ENCODE measurements at places on chromosomes 2 and 18.
A peak's percentile ranks its signal among the peaks of the same experiment; 100 is the strongest.

DNA sequence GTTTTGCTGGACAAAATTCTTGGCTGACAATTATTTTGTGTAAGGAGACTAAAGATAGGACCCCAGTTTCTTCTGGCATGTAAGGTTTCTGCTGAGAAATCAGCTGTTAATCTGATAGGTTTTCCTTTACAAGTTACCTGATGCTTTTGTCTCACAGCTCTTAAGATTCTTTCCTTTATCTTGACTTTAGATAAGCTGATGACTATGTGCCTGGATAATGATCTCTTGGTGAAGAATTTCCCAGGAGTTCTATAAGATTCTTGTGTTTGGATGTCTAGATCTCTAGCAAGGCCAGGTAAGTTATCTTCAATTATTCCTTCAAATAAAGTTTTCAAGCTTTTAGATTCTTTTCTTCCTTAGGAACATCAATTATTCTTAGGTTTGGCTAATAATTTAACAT lies 534.8 kb upstream of the LRRTM4 start:
- no peak for DNase-seq

GRCh38 chr2:88350331-88351248 lies 101.9 kb downstream of the FOXI3 start:
- peak; percentile 50 for DNase-seq

DNA sequence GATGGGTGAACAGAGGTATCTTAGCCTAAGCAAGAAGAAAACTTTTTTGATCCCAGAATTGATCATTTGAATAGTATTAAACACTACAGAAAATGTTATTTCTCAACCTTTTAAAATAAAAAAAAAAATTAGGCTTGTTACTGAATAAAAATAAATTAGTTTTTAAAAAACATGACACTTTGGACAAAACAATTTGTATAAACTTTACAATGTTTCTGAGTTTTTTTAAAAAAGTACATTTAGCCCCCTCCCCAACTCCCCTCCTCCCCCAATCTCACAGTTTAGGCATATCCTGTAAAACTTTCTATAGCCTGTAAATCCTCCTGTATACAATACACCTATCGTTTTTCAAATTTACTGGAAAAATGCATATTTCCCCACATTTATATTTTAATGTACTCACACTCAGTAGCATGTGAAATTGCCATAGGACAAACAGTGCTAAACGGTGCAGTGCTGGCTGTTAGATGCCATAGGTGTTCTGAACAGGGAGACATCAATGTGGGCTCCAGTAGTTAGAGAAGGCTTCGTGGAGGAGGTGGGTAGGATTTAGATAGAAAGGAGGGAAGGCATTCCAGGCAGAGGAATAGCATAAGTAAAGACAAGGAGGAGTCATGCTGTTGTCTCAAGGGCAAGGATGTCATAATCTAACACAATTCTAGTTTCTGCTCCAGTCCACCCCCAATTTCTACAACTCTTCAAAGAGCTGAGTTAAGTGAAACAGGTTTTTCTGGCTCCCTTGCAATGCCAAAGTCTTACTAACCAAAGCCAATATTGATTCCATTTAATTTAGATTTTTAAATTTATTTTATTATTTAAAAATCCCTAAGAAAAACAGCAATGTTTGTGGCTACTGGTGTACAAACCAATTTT lies 50.9 kb downstream of the SP3 start:
- no peak for DNase-seq

- DNase-seq = no peak
These were observed 27.5 kb downstream of the TMEM18 start for GRCh38 chr2:649426-650342.

DNA sequence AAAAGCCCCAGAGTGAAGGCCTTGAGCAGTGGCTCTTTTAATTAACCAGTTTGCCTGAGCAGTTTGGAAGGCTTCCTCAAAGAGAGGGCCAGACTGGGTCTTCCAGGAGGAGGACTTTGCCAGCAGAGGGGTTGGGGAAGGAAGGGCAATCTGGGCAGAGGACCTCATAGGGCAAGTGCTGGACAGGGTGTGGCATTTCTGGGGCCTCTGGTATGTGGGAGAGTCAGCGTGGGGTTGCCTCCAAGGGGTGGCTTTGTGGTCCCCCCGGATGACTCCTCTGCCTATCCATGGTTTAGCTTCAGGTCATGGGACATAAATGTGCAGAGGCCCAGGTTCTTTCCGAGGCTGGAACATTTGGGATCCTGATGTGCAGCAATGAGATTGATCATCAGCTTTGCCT lies 12.6 kb downstream of the GLI2 start:
- no peak for DNase-seq

Measured in T-helper 2 cell (primary cell).